Cerebellum (tissue), 4 donors: ENCODE measurements at places on chromosomes 7 and 10.

DNA sequence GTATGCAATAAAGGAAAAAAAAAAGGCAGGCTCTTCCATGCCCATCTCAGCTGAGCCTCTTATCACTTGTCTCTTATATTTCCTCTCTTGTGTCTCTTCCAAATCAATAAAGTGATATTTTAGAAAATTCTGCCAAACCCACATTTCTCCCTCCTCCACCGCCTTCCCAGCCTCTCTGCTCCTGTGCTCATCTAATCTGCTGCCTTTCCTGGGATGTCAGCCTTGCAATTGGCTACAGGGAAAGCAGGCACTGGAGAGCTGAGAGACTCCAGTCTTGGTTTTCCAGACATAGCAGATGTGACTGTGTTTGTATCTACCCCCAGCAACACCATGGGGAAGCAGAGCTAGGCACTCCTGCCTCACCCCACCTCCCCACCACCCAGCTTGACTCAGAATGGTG, 298.4 kb downstream of the KCNMA1 start:
- no peak for DNase-seq

DNA sequence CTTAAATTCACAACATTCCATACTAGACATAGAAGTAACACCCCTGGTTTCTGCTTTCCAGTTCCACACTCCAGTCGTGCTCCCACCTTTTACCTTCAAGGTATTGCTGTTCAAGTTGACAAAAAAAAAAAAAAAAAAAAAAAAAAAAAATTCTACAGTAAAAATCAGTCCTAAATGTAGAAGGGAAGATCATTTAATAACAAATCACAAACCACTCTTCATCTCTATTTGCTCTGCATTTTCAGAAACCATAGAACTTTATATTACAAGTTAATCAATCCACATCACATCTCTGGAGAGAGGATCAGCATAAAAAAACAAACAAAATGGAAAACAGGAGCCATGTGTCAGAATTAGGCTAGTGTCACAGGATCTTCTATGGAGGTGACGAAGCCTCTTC, 206.3 kb upstream of the KLF14 start:
- no peak for DNase-seq

GRCh38 chr7:85186083-85186520, 754 bp downstream of the SEMA3D start:
- DNase-seq = no peak

DNA sequence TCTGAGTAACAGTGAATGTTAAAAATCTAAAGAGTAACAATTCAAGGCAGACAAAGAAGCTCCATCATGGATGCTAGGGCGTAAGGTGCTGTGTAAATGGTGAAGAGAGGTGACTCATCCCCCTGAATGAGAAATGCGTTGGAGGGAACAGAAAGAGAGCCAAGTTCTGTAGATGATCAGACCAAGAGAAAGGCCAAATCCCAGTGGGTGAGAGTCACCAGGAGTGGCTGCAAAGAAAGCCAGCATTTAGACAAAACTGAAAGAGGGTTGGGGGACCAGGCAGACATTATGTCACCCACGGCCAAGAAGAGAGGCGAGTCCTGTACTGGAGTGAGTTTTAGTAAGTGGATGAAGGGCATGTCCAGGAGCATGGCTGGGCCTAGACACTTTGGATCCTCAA, 153.1 kb downstream of the TRIL start:
- DNase-seq = peak; percentile 16

- DNase-seq = no peak
These were observed 16.2 kb downstream of the SVIL start for GRCh38 chr10:29618341-29619171.

DNA sequence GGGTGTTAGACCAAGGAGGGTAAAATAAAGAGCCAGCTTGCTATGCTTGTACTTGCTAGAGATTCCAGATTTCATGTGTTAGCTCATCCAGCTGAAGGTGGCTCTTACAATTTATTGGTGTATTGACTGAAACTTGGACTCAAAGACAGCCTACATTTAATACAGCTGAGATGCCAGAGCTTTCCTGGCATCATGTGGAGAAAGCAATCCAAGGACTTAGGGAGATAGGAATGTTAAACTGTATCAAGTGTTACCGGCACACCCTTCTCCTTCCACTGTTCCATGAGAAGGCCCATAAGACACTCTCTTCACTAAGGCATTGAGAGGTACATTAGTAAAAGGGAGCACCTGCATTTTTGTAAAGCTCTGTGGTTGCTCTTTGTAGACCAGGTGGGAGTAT, 9.3 kb upstream of the HERPUD2 start:
- DNase-seq = no peak

DNA sequence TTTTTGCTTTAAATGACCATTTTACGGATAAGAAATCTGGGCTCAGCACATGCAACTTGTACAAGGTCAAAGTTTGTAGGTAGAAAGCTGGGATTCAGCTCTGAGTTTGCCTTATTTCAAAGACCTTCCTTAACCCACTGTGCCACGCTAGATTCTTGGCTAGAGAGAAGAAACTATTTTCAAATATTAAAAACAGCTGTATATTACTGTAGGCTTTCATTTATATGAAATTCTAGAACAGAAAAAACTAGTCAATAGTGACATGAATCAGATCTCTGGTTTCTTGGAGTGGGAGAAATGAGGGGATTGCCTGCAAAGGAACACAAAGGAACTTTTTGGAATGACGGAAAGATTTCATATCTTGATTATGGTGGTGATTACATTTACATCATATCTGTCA, 53.0 kb upstream of the C1GALT1 start:
- DNase-seq = no peak

GRCh38 chr7:39613577-39613976, 9.8 kb upstream of the RALA start:
- DNase-seq = no peak

- DNase-seq = no peak
These were observed 223.3 kb downstream of the MLLT10 start for GRCh38 chr10:21757185-21757901.

DNA sequence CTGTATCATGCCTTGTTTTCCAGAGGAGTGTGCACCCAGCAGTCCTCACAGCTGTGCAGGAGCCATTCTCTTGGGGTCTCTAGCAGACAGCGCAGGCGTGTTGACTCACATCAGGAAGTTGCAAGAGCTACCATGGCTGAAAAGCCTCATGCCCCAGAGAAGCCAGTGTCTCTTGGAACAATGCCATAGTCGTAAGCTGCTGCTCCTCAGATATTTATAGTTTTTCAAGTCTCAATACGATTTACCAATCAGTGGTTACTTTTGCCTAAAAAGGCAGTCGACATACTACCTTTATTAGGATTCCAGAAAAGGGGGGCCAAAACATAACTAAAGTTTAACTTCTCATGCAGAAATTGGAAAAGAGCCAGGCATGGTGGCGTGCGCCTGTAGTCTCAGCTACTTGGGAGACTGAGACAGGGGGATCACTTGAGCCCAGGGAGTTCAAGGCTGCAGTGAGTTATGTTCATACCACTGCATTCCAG, 407.7 kb downstream of the PARD3 start:
- no peak for DNase-seq

- DNase-seq = no peak
These were observed 115.3 kb downstream of the PTPN20 start for GRCh38 chr10:47026301-47027107.

DNA sequence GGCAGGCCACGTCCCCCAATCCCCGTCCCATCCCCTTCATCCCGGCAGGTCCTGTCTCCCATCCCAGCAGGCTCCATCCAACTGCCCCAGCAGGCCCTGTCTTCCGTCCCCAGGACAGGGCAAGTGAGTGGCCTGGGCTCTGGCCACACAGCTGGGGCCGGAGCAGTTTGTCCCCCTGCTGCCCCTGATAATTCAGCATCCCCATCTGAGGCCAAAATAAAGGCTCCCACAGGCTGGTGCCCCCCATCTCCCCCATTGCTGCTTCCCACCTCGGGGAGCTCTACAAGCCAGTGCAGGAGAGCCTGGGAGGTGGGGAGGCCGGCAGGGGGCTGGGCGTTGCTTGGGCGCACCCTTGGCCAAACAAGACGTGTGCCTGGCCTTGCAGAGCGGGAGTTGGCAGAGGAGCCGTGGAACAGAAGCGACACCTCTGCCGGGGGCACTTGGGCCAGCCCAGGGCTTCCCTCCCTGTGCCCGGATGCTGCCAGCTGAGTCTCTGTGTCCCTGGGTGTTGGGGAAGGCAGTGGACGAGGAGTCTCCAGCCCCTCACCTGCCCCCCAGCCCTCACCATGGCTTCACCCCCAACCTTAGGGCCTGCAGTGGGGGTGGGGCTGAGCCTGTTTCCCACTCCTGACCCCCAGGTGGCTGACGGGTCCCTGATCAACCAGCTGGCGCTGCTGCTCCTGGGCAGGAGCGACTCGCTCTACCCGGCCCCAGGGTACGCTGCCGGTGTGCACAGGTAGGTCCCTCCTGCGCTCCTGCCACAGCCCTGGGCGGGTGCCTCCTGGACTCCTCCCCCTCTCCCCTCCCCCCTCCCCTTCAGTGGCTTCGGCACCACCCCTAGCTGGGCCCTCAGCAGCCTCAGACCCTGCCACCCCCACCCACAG, 14.0 kb downstream of the AP5Z1 start:
- no peak for DNase-seq

- no peak for DNase-seq
These were observed 11.8 kb downstream of the SFXN2 start for GRCh38 chr10:102726274-102726673.

GRCh38 chr7:32218741-32219288, 148.6 kb upstream of the PDE1C start:
- no peak for DNase-seq

DNA sequence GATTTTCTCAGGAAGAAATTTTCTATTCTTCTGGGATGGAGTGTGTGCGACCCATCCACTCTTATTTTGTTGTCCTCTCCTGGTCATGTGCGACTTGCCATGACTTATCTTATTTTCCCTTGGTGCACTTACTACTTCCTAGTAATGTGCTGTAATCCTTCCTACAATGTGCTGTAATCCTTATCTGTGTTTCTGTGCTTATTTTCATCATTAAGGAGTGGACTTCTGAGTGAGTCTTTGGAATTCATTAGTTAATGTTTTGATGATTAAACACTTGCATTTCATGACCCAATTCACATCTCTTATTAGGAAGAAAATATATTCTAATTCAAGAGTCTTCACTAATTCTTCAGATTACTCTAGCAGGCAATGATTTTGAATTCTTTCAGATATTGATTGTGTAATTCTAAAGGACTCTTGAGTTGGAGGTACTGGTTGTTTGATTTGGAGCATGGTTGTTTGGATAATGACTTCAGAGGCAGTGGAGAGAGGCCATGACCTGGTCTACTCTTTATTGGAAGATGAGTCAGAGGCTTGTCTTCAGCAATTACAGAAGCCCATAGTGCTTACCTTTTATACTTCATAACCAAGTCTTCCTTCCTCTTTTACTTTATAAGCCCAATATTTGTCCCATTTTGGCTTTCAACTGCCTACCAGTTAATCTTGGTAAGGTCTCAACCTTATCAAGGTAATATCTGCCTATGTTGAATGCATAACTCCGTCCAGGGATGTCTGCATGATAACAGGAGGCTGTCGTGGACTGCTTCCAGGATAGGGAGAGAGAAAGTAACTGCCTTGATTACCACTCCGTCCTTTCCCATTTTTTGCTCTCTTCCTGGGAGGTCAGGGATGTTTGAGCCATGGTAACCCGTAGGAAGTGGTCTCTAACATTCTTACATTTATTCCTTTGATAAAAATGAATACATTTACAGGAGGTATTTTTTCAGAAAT, 278.3 kb upstream of the SP8 start:
- no peak for DNase-seq

GRCh38 chr7:29102558-29103151, 43.7 kb downstream of the CPVL start:
- DNase-seq = no peak

GRCh38 chr10:80429521-80429973, 21.2 kb downstream of the PRXL2A start:
- no peak for DNase-seq

DNA sequence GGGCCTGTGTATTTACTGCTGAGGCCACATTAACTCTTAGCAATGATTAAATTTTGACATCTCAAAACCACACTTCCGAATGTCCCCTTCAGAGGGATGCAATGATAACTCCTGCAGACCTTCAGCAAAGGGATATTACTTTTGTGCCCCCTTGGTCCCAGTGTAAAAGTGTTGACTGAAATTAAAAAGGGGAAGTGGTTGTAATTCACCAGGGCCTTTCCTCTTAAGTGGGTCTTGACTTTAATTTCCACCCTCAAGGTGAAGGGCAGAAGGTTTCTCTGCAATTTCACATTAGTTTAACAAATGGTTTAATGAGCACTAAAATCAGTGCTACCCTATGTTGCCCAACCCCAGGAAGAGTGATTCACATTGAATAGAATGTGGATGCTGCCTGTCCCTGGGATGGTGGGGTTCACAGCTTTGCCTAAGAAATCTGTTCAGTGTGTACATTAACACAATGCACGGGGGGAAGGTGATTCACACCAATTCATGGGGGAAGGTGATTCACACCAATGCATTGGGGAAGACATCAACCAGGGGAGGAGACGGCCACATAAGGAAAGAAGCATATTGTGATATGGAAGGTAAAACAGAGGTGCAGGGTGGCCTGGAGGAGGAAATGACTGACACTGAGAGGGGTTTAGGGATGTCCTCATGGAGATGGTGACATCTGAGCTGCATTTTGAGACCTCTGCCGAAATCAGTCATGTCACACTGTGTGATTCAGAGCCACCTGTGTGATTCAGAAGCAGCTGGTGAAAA, 19.4 kb upstream of the TNS3 start:
- DNase-seq = no peak

DNA sequence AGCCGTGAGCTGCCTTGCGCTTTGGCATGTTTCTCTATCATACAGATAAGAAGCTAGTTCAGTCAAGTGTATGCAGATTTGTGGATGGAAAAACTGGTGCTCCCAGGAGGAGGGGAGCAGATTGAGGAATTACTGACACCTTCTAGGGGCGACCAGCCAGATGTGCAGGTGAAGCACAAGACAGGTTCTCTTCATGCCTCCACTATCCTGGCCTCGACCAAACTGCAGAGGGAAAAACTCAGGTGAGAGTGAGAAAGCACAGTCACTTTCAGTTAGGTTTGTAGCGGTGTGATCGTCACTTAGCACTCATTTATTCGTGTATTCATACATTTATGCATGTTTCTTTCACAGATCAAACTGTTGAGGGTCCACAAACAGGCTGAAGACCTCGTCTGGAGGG, 600 bp upstream of the DBNL start:
- no peak for DNase-seq

DNA sequence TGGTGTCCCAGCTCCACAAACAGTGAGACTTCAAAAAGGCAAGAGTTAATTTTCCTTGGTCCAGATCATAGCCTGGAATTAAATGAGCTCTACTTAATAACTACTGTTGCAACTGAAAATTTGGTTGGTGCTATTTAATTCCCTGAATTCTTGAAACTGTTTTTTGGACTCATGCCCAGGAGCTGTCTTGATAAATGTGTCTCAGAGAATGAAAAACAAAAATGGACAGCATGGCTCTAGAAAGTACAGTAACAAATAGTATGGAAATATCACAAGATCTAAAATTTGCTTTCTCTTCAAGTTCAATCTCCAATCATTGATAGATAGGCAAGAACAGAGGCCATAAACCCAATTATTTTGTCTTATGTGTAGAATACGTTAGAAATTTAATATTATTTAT, 42.5 kb downstream of the CCDC71L start:
- DNase-seq = no peak

- DNase-seq = no peak
These were observed 65.3 kb downstream of the CUZD1 start for GRCh38 chr10:122780391-122780790.

GRCh38 chr10:124744102-124745050, at the start of gene FAM53B:
FAM53B (minus strand) TSS chr10:124744378; CDS start chr10:124706713, 37,665 bp downstream.
- peak; percentile 88 for DNase-seq

- DNase-seq = no peak
These were observed 109.8 kb upstream of the FAM133B start for GRCh38 chr7:92699966-92700514.

- DNase-seq = peak; percentile 84
These were observed at the start of gene AP3M1 for GRCh38 chr10:74150204-74150989. AP3M1 (minus strand) TSS chr10:74150828; CDS start chr10:74138379, 12,449 bp downstream.
